ENCODE measurements at places on chromosomes 12 and 14.

DNA sequence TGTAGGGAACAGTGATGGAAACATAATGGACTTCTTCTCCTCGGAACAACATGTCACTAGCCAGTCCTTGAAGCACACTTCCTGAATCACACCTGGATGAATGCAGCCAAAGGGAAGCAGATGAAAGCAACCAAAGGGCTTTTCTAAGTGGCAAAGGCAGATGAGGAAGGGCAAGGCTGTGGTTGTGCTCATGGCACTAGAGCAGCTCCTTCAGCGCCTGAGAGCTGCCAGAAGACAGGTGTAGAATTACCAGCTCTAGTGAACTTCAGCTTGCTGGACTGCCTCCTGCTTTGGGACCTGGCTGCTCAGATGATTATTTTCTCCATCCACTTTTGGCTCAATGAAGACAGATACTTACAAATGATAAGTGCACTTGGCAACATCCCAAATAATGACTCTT lies 1372.1 kb upstream of the SEL1L start:
- no peak for DNase-seq

DNA sequence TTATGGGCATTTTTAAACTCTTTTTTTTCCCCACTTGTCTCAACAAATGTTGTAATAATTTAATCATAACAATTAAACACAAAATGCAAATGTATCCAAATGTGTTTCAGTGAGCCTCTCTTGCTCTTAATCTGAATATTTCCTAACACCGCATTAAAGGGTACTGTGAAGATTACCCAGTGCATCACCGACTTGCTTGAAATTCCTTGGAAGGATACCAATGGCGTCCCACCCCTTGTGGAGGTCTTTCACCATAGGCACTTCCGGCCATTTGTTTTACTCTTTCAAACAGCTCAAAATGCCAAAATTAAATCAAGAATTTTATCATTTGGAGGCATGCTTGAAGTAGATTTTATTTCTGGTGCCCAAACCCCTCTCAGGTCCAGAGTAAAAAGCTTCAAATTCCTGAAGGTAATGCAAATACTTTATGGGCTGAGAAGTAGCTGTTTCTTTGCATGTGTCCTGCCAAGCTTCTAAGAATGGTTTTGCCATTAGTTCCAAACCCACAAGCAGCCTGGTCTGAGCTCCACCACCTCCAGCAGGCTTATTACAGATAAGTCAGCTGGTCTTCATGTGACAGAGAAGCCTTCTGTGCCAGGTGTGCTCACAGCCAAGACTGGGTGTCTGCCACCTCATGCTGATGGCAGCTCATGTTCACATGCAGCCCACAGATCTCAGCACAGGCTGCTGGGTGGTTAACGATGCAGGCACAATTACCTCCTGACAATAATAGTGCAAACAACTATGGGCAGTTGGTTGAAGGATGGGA lies 16.4 kb upstream of the NUDT4 start:
- no peak for DNase-seq

GRCh38 chr12:131021154-131021541 lies 67.4 kb downstream of the ADGRD1 start:
- DNase-seq = no peak

DNA sequence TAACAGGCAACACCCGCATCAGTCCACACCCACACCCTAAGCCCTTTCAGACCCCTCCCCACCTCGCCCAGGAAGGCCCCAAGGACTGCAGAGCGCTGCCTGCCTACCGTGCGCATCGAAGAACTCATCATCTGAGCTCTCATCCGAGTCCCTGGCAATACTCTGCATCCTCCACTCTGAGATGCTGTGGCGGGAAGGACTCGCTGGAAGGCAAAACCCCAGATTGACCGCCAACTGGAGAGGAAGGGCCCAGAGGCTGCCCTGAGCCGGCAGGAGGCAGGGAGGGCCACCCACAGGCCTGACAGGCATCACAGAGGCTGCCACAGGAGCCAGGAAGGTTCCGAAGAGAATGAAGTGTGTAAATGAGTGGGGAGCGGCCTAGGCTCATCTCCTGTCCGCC lies 23.8 kb downstream of the ARL6IP4 start:
- DNase-seq = no peak

DNA sequence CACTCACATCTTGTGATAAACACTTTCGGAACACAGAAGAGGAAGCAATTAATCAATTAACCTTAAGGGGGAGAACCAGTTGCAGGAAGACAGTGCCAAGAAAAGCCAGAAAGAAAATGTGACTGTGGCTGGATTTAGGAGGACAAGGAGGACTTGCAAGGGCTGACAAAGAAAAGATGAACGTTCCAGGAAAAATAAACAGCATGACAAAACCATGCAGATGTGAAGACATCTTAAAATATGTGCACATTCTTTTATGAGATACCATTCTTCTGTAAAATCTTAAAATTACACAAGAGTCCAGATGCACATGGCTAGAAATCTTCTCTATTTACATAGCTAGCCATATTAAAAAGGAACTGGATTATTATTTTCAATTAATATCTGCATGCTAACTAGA lies 33.4 kb downstream of the KITLG start:
- no peak for DNase-seq

DNA sequence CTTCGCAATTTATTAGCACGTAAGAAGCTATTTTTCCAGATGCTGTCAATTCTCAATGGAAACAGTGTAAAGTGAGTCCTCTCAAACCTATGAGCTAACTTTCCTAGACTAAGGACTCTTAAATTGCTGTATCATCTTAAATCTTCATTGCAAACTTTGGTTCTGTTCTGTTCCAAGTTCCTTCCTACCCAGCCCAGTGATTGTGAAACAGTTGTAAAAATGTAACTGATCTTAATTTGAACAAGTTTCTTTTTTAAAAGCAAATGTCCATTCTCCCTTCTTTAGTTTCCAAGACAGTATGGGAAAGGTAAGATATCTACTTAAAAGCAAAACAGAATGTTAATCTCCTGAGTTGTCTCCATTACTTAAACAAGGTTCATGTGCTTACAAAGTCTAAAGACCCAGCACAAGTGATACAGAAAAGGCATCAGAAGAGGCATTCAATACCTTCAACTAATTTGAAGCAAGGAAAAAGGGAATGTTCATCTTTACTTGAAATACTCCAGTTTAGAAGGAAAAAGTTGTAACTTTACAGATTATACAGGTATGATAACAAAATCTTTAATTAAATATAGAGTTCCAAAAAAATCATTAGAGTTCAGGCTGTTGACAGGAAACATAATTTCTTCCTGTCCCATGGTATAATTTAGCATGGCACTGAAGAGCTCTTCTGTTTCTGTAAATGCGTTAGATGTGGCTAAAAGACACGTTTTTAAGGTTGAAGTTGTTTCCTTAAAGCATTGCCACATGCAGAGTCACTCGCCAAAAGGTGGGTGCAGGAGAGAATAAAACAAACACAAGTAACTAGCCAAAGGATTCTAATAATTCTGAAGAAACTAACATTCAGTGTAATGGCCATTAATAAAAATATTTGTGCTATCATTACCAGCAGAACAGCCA lies 101.5 kb upstream of the USP15 start:
- no peak for DNase-seq

- DNase-seq = no peak
Measured at GRCh38 chr14:59679872-59680271, 103.3 kb upstream of the CCDC175 start.

DNA sequence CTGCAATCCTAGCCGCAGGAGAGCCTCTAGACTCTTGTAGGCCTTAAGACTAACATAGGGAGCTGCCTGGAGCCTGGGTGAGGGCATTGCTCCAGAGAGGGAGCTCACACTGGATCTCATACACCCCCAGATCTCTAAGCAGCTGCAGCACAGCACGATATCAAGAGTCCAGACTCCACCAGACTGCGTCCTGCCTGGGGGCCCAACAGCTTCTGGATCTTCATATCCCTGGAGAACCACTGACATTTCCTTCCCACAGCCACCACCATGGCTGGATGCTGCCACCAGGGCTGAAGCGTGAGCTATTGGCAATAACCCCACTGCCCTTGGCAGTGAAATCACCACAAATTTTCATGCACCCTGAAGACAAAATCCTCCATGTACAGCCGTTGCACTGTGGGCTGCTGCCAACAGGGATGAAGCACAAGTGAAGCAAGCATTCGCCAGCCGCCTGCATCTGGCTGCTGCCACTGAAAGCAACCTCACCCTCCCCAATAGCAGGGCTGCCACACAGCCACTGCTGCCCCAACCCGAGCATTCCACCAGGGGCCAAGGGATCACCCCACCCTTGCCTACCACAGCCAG lies 28.2 kb downstream of the CACNA2D4 start:
- DNase-seq = no peak

DNA sequence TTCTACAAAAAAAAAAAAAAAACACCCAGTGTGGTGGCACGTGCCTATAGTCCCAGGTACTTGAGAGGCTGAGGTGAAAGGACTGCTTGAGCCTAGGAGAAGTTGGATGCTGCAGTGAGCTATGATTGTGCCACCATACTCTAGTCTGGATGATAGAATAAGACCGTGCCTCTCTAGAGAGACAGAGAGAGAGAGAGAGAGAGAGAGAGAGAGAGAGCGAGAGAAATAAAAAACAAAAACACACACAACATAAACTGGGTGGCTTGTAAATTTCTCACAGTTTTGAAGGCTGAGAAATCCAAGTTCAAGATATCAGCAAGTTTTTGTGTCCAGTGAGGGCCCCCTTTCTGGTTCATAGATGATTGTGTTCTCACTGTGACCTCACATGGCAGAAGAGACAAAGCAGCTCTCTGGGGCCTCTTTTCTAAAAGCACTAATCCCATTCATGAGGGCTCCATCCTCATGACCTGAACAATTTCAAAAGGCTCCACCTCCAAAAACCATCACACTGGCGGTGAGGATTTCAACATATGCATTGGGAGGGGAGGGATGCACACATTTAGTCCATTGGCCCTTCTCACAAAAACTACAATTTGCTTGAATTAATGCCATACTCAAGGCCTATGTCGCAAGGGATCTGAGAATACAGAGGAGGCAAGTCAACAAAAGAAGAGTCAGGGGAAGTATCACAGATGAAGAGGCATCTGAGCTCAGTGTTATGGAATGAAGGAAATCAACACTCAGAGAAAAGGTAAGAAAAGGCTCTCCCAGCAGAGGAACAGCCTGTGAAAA lies 94.9 kb downstream of the PPM1H start:
- DNase-seq = no peak

- no peak for DNase-seq
Measured at GRCh38 chr12:19848421-19848820, 409.1 kb downstream of the AEBP2 start.

- no peak for DNase-seq
Measured at GRCh38 chr12:121061831-121062230, 22.8 kb upstream of the OASL start.
